Kasumi-1 (cell line): ENCODE measurements at places on chromosomes 6 and 20.
A peak's percentile ranks its signal among the peaks of the same experiment; 100 is the strongest.

- no peak for DNase-seq
These were observed 9.1 kb upstream of the CST4 start for GRCh38 chr20:23697947-23698346.

DNA sequence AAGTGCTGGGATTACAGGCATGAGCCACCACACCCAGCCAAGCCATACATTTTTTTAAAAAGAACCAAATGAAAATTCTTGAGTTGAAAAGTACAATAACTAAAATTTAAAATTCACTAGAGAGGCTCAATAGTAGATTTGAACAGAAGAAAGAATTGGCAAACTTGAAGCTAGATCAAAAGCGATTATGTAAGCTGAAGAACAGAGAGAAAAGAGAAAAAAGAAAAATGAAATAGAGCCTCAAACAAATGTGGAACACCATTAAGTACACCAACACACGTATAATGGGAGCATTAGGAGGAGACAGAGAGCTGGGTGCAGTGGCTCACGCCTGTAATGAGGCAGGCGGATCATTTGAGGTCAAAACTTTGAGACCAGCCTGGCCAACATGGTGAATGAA lies 31.0 kb downstream of the ERGIC3 start:
- no peak for DNase-seq

GRCh38 chr6:11021714-11022113 lies 22.4 kb downstream of the ELOVL2 start:
- no peak for DNase-seq

- DNase-seq, result peak; percentile 69
These were observed 26.2 kb downstream of the SLCO4A1 start for GRCh38 chr20:62668441-62669027.

DNA sequence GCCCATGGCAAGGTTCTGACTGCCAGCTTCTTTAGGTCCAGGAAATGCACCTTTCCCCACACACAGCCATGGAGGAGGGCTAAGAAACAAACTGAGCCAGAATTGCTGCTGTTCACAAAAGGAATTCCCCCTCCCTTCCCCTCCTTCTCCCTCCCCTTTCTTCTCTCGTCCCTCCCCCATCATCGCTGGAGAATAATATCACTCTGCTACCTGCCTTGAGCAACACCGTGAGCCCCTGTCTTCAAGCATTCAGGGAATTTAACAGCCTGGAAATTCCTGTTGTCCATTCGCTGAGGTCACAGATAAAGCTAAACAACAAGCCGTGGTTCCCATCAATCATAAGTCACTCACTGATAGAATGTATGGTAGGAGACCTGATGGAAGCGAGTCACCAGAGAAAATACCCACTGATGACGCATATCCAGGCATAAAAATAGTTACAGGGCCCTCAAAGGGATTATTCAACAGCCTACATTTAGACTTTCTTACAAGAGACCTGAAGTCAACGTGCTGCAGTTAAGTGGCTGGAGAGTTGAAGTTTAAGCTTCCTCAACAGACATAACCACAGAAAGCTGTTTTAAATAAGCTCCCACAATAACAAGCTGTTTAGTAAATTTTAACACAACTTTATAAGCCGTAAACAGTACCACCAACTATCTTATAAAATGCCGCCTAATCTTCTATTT lies 59.7 kb downstream of the HIVEP2 start:
- peak; percentile 36 for DNase-seq

- DNase-seq, result peak; percentile 37
These were observed 79.3 kb upstream of the NAA20 start for GRCh38 chr20:19937651-19938420.

- DNase-seq, result peak; percentile 83
These were observed 604 bp upstream of the RAB5IF start for GRCh38 chr20:36604952-36605398.

DNA sequence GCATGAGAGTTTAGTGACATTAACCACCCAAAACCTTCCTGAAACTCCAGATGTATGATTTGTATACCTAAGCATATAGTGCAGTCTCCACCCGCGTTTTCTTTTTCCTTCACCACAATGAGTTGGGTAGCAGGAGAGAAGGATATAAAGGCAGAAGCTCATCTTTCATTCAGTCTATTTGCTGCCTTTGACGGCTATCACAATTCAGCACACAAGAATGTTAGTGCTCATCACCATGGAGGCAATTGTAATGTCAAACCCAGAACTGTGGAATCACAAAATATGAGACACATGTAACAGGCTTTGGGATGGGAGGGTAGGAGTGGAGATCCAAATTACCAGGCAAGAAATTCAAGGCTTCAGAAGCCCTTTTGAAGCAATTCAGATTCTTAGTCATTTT lies 17.6 kb downstream of the ZHX3 start:
- no peak for DNase-seq

GRCh38 chr6:106747139-106747538 lies 117.8 kb downstream of the QRSL1 start:
- no peak for DNase-seq

- DNase-seq, result no peak
These were observed 25.5 kb downstream of the C6orf15 start for GRCh38 chr6:31086788-31087440.

- DNase-seq, result no peak
These were observed 25.3 kb downstream of the MDFI start for GRCh38 chr6:41663568-41663967.

DNA sequence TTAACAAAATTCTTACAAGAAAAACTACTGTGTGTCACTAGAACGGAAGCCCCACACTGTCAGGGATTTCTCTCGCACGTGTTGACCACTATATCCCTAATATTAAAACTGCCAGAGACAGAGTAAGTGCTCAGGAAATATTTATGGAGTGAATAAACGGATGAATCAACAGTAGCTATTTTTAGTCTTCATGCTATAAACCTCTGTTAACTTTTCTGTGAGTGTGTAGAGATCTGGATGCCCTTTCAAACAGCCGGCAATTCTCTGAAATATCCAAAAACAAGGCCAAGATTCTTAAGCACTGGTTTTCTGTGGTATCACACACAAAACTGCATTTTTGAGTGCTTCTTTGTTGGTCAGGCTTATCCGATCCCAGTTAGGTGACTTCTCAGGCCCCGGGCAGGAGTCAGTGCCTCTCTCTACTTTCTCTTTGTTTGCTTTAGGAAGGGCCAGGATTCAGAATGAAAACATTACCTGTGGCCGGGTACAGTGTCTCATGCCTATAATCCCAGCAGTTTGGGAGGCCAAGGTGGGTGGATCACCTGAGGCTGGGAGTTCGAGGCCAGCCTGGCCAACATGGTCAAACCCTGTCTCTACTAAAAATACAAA lies 15.7 kb downstream of the ATP9A start:
- no peak for DNase-seq

DNA sequence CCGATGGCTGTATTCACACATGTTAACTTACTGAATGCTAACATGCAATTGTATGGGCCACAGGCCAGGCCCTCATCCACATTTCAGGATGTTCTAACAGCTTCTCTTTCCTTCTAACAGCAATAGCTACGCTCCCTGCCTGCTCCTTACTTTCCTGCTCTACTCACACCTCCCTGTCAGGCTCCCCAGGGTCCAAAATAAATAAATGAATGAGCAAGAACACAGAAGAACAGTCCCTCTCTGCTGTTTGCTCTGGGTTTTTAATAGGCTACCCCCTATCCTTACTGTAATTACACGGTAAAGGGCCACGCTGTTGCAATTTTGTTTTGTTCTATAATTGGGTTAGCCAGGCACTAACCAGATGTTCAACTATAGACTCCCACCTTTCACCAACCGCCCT lies 135.6 kb downstream of the GMDS start:
- no peak for DNase-seq

- DNase-seq, result no peak
These were observed 54.8 kb upstream of the FAM83C start for GRCh38 chr20:35347011-35347410.

GRCh38 chr6:148517470-148517869 lies 174.8 kb downstream of the SASH1 start:
- no peak for DNase-seq

- peak; percentile 37 for DNase-seq
These were observed 56.4 kb downstream of the NRN1 start for GRCh38 chr6:5950361-5950785.

GRCh38 chr6:14671261-14671681 lies 553.7 kb downstream of the CD83 start:
- no peak for DNase-seq

DNA sequence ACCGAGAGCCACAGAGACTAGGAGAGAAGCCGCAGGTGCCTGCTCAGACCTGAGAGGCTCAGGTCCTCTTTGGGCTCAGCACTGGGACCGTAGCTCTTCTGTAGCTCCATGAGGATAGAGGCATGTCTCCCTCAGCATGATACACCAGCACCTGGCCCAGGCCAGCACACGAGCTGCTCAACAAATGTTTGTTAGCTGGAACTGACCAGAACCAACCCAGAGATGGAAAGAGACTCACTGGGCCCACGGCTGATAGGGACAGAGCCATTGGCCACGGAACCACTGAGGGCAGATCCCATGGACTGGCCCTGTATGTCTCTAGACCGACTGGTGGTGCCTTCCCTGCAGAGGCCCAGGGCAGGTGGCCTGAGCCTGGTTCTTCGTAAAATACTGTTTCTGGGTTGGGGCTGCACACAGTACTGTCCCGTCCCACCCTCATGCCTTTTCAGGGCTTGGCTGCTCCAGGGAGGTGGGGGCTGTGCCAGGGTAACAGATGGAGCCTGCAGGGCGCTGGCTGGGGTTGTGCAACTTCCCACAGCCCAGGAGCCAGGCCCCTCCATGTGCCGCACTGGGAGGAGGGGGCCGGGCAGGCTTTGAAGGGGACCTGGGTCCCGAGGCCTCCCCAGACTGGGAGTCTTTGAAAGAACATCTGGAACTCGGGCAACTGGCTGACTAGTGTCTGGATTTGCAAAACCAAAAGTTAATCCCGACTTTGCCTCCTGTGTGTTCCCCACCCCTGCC lies 5.2 kb downstream of the C20orf204 start:
- no peak for DNase-seq

GRCh38 chr6:7632501-7633290 lies 42.7 kb downstream of the SNRNP48 start:
- no peak for DNase-seq

- no peak for DNase-seq
These were observed 842.6 kb upstream of the MANEA start for GRCh38 chr6:94734751-94735150.

GRCh38 chr6:10740061-10740460 lies 7.5 kb upstream of the TMEM14B start:
- no peak for DNase-seq

- peak; percentile 37 for DNase-seq
These were observed 198.7 kb downstream of the RIMS1 start for GRCh38 chr6:72084992-72085569.

- no peak for DNase-seq
These were observed 82.5 kb downstream of the PRL start for GRCh38 chr6:22214314-22214713.

DNA sequence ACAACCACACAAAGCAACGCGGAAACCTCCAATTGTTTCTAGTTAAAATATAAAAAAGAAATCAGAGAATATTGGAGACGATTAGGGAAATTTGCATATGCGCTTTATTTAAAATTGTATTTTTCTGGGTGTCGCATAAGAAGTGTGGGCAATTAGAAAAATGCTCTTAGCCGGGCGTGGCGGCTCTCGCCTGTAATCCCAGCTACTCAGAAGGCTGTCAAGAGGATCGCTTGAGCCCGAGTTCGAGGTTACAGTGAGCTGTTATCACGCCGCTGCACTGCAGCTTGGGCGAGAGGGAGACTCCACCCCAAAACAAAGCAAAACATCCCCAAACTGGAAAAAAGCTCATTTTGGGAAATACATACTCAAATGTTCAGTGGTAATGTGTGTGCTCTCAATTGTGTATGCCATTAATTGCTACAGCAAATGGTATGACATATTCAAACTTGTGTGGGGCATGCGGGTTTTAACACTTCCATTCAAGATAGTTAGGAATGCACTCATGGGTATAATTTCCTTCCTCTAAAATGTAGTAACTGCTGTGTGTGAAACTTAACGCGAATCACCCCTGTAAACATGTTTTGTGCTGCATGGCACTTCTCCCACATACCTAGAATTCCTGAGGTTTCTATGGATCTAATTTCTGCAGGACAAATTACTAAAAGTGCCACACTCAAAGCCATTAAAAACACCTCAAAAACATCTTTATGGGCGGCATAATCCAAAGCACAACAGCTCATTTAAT lies 54.7 kb upstream of the HFE start:
- no peak for DNase-seq

DNA sequence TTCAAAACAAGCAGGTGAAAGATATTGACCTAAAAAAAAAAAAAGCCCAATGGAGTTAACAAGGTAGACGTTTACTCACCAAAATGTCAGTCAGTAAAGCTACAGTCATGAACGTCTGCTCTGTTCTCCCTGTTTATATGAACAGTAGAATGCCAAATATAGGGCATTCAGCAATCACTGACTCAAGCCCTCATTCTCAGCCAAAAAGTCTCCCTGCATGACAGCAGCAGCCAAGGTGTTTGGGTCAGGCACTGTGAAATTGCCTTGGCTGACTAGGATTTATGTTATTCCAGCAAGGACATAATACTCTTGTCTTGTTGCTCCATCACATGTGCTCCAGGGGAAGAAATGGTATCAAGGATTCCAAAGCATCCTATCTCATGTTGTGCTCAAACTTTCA lies 194.7 kb upstream of the RSPO3 start:
- no peak for DNase-seq

DNA sequence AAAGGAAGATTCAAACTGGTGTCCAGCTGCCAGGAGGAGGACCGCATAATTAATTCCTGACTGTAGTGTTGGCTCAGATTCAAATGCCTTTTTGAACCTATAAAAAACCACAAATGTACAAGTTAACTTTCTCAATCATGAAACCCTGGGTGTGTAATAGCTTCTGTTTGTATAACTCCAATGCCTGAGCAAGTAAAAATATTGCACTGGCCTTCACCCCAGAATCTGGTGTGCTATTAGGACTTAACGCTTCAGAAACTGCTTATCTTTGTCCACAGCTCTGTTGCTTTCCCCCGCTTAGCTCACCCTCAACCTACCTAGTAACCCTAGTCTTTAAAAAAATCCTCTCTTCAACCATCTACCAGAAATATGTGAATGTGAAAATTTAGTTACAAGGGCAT lies 119.1 kb upstream of the MAP7 start:
- DNase-seq, result no peak

- DNase-seq, result no peak
These were observed 21.4 kb upstream of the AHCY start for GRCh38 chr20:34324541-34324940.

DNA sequence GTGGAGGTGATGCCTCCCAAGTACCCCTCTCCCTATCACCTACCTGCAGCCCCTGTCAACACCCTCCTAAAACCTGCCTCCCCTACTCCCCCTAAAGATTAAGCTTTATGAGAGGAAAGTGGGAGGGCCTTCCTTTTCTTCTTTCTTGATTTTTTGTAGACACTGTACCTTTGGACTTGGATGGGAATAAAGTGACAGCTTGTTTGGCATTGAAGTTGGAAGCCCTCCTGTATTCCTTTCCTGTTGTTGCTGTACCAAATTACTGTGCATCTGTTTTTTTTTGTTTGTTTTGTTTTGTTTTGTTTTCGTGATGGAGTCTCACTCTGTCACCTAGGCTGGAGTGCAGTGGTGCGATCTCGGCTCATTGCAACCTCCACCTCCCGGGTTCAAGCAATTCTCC lies 99.3 kb upstream of the NFATC2 start:
- DNase-seq, result no peak

- DNase-seq, result no peak
These were observed 12.0 kb downstream of the TPX2 start for GRCh38 chr20:31751126-31751525.

GRCh38 chr6:16511040-16511660 lies 250.1 kb downstream of the ATXN1 start:
- peak; percentile 31 for DNase-seq

GRCh38 chr20:3800256-3800877 lies 4.3 kb downstream of the CDC25B start:
- no peak for DNase-seq

GRCh38 chr6:169340395-169340794 lies 86.7 kb upstream of the THBS2 start:
- no peak for DNase-seq
